CD4-positive, alpha-beta T cell treated with Interleukin-2 at 100 ng/mL for 4 hours (primary cell): ENCODE measurements at places on chromosomes 7 and 10.

DNA sequence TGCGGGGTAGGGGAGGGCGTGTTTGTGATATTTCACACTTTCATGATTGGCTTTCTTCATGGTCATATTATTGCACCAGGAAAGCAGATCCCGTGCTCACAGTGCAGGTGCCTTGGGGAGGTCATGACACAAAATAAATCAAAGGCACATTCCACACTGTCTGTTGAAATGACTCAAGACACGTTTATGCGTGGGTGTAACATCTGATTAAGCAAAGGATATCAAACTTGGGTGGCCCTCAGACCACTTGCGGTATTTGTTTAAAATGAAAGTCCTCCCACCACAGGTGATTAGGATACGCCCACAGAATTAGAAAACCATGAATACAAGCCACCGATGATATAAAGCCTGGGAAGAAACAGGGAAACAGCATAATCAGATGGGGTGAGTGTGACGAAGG lies 51.1 kb downstream of the SVIL start:
- DNase-seq, result no peak

DNA sequence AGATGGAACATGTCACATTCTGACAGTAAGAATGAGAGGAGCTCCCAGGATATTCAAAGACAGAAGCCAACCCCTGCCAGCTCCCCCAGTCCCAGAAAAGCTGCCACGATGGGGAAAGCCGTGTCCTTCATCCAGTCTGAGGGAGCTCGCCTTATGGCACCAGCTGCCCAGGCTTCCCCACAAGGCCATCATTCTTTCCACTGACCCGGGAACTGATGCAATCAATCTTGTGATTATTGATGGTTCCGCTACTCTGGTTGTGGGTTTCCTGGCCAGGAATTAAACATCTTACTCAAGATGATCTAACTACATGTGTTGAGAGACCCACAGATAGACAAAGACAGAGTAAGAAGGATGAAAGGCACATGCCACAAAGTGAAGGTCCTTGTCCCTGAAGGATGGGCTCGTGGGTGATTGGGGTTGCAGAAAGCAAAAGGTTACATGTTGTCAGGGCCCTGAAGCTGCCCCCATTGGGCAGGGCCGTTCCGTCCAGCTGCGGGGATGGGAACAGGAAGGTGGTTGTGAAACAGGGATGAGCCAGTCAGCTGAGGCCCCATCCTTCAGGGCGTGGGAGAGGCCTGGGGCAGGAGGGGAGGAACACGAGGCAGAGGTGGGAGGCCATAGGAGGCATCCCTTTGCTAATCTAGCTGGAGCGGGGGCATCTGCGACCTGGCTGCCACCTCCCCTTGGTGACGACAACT lies 127.6 kb downstream of the OAT start:
- no peak for DNase-seq

GRCh38 chr10:113493195-113493594 lies 59.7 kb upstream of the HABP2 start:
- DNase-seq, result no peak

DNA sequence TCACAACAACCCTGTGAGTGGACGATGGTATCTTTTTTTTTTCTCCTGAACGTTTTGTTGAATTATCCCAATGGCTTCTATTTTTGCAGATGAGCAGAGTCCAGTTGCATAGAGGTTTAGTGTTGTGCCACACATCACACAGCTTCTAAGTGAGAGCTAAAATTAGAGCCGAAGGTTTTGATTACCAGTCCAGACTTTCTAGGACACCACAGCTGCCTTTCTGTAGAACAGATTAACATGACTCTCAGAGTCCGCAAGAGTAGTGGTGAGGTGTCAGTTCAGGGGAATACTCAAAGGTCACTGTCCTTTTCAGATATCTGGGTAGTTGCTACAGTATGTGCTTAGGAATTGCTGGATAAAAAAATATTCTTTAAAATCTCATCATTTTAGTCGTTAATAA lies 13.8 kb downstream of the SGPL1 start:
- DNase-seq, result no peak

GRCh38 chr10:114703377-114704107 lies 45.5 kb upstream of the ABLIM1 start:
- DNase-seq, result peak; percentile 19

GRCh38 chr7:132009778-132010177 lies 453.4 kb upstream of the PODXL start:
- DNase-seq, result no peak

- DNase-seq, result no peak
Measured at GRCh38 chr7:70135656-70136055, 537.4 kb downstream of the AUTS2 start.

DNA sequence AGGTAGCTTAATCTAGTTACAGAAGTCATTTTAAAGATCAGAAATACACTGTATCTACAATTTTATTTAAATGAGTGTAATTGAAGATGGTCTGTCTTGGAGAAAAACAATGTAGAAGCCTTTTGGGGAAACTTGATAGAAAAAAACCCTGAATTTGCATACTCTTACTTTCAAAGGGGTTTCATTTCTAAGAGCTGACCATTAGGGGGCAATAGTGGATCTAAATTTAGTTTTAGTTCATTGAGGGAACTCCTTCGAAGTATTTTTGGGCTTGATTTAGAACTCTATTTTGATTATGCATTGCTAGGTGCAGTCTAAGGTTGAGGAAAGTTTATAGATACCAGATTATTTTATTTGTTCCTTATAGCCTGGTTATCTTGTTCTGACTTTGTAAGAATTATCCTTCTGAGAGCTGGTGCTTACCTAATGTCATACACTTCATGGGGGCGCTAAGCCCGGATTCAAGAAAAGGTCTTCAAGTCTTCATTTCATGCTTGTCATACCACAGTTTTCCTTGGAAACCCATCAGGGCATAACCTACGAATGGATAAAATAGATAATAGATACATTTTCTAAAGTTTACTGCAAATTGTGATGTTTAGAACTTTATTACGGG lies 69.1 kb upstream of the MXI1 start:
- DNase-seq, result peak; percentile 83
